ELF-1 (cell line): ENCODE measurements at places on chromosomes 1 and 21.

DNA sequence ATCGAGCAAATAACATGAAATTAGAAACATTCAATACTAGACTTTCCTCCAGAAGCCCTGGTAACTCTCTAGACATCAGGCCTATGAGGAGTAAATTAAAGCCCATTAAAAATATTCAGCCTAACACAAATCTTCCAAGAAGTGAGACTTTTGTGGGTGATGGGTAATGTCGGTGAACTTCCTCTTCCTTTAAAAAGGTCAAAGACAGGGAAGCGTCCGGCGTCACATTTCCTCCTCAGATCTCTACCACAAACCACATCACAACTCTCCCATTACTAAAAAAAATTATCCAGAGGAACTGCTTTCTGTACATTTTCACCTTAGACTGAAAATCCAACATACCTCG is 1.4 kb downstream of the EIF4G3 start:
- DNase-seq: no peak

DNA sequence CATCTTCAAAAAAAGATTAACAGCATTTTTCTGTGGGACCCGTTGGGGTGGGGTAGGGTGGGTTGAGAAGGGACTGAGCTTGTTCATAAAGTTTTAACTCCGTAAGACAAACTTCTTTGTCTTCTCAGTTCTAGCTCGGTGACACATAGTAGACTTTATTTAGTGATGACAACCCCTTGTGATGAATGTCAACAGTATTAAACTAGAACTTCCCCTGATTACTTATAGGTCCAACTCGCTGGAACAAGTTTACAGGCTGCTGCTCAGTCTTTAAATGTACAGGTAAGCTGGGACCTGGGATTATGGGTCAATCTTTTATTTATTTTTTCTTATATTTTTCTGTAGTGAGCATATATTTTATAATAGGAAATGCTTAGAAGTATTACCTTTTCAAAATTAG is 148.4 kb downstream of the CD247 start:
- no peak for DNase-seq

- no peak for DNase-seq
Measured at GRCh38 chr1:79373481-79374125, 367.1 kb upstream of the ADGRL4 start.

GRCh38 chr1:171488190-171488929 is 3.0 kb downstream of the PRRC2C start:
- DNase-seq: no peak

DNA sequence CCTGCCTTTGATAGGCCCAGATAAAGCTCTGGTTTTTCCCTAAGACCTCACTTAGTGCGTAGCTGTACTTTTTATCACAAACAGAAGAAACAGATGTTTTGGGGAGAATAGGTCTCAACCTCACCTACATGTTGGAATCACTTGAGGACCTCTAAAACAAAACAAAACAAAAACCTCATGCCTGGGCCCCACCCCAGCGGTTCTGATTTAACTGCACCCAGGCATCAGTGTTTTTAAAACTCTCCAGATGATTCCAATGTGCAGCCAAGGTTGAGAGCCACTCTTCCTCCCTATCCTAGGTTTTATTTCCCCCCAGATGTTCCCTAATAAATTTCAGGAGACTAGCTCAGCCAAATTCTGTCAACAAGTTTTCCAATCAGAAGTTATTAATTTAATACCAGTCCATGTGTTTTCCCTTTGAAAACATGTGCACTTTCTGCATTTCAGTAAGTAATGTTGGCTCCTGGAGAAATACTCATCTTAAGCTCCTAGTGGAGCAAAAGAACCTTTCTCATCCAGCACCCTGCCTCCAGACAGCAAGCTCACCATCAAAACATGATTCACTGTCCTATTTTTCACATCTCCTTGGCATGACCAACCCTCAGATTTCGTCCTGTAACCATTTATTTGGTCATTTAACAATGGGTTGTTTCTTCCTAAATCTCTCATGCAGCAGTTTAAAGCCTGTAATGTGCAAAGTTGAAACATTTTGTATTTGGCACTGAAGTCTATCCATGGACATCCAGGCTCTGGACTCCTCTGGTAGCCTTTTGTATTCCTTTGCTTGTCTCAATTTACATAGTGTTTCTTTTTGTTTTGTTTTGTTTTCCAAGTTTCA is 27.5 kb downstream of the LRRC8C start:
- no peak for DNase-seq

DNA sequence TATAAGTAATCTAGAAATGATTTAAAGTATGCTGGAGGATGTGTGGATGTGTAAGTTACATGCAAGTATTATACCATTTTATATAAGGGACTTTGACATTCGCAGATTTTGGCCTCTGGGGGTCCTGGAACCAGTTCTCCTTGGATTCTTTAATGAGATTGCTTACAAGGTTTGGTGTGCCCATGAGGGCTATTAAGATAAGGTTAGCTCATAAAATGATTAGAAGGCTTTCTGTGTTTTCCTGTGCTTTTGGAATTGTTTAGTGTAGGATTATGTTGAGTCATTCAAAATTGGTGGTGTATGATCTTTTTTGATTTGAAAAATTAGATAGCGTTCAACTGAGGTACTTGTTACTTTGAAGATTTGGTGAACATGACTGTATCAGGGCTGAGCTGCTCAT is 5.6 kb downstream of the USP25 start:
- DNase-seq: no peak

GRCh38 chr1:200979574-200980451 is 43.7 kb downstream of the KIF21B start:
- DNase-seq: peak; percentile 83

DNA sequence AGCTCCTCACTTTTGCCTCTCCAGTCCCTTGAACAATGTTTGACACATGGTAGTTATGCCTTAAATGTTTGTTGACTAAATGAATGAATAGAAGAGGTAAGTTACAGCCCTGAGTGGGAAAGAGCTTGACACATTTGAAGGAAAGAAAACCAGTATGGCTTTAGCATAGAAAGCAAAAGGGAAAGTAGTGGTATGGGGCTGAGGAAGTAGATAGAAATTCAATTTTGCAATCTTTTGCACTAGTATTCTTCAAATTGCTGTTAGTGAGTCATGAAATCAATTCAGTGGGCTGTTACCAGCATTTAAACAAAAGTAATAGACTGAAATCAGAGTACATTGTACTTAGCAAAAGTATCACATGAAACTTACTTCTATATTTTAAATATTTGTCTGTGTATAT is 21.1 kb downstream of the PLA2G4A start:
- DNase-seq: no peak

DNA sequence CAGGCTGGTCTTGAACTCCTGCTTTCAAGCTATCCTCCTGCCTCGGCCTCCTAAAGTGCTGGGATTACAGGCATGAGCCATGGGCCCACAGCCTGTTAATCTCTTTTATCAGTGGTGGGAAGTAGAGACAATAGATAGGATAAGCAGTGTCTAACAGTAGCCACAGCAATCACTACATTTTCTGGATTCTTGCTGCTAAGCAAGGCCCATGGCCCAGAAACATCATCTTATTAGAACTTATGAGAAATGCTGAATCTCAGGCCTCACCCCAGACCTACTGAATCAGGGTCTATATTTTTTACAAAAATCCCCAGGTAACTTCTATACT is 29.7 kb downstream of the IGFN1 start:
- DNase-seq: no peak

- DNase-seq: no peak
Measured at GRCh38 chr1:225447650-225448089, 19.8 kb upstream of the LBR start.

- DNase-seq: peak; percentile 29
Measured at GRCh38 chr21:33618407-33618806, 23.1 kb downstream of the CRYZL1 start.

DNA sequence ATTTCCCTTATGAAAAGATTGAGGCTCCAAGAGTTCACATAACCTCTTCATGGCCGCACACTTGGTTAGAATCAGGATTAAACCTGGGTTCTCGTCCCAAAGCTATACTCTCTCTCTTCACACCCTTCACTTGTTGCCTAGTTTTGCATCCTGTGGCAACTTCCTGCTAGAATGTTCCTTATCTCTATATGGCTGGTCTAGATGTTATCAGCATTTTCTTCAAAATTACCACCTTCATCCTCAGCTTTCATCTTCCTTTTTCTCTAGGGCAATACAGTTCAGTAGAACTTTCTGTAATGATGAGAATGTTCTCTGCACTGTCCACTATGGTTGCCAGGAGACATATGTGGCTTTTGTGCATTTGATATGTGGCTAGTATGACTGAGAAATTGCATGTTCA is 31.1 kb upstream of the BCAR3 start:
- DNase-seq: no peak

DNA sequence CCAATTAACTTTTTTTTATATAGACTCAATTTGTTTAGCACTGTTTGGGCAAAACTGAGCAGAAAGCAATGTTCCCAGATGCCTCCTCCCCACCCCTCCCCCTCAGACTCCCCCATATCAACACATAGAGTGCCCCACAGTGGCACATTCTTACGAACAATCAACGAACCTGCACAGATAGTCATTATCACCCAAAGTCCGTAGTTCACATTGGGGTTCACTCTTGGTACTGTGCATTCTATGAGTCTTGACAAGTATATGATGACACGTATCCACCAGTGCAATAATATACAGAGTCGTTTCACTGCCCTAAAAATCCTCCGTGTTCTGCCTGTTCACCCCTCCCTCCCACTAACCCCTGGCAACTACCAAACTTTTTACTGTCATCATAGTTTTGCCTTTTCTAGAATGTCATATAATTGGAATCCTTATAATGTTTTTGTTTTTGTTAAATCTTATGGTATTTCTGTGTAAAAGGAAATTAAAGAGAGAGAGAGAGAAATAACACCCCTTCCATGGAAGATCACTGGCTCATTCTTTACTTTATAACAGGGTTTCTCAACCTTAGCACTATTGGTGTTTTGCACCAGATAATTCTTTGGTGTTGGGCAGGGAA is 37.2 kb upstream of the HNRNPU start:
- DNase-seq: no peak
